ENCODE measurements at places on chromosomes 3 and 15.
A peak's percentile ranks its signal among the peaks of the same experiment; 100 is the strongest.

DNA sequence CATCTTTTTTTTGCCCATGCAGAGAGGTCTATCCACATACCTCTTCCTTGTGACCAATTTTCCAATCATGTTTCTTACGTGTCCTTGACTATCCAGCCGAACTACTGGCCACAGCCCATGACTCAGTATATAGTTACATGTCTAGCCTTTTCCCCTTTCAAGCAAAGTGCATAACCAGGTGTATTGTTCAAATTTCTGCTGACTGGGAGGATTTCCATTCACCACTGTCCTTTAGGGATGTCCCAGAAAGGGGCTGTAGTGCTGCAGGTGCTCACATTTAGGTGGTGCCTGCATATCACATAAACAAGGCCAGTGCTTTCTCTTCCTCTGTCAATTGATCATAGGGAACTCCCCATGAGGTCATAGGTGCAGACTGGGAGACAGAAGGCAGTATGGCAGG, 69.4 kb upstream of the ALDH1A3 start:
- DNase-seq = no peak

- no peak for DNase-seq
Measured at GRCh38 chr15:89379818-89380217, 45.2 kb upstream of the POLG start.

GRCh38 chr3:27281671-27282150, 87.5 kb downstream of the NEK10 start:
- no peak for DNase-seq

DNA sequence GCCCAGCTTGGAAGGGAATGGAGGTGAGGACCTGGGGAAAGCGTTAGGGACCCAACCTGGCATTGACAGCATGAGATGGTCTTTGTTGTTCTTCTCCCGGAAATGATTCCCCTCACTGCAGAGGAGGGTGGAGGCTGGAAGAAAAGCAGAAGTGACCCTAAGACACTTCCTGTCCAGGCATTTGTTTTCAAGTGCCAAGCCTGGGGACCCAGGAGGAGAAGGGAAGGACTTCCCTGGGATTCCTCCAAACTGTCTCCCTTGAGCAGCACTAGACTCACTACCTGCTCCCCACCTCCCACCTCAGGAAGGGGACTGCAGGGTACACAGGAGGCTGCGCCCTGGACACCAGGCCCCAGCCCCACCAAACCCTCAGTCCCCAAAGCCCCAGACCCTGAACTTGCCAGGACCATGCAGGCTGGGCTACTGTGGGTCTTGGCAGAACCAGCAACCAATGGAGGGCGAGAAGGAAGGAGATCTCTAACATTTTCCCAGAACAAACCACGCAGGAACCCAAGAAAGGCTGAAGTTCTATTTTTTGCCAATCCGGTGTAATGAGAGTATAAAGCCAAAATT, 9.8 kb upstream of the VIPR1 start:
- DNase-seq = no peak

GRCh38 chr15:31953478-31953877, 76.8 kb upstream of the CHRNA7 start:
- no peak for DNase-seq

DNA sequence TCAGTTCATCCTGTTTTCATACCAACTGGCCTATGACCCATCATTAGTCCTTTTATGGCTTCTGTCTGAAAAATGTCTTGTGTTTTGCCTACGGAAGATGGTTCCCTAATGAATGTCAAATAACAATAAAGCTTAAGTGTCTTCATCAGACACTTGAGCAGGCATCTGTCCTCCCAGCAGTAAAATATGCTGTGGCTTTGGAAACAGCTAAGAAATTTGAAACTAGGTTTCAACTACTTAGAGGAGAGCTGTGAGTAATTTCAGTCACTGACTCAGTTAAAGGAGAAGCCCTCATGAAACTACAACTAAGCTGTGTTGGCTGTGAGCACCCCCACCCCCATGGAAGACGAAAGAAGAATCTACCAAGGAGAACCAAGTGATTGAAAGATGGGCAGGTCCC, 409.4 kb upstream of the PPP2R3A start:
- DNase-seq = no peak

GRCh38 chr3:7144697-7145308, 283.9 kb downstream of the GRM7 start:
- DNase-seq = peak; percentile 32

DNA sequence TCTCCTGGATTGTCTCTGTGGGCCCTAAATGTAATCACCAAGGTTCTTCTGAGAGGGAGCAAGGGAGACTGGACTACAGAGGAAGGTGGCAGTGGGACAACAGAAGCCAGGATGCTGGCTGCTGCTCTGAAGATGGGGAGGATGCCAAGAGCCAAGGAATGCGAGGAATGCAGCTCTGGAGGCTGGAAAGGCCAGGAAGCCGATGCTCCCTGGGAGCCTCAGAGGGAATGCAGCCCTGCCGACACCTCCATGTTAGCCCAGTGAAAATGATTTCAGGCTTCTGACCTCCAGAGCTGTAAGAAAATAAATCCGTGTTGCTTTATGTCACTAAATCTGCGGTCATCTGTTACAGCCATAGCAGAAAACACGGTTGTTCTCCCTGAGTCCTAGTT, 44.1 kb downstream of the UMPS start:
- peak; percentile 76 for DNase-seq

DNA sequence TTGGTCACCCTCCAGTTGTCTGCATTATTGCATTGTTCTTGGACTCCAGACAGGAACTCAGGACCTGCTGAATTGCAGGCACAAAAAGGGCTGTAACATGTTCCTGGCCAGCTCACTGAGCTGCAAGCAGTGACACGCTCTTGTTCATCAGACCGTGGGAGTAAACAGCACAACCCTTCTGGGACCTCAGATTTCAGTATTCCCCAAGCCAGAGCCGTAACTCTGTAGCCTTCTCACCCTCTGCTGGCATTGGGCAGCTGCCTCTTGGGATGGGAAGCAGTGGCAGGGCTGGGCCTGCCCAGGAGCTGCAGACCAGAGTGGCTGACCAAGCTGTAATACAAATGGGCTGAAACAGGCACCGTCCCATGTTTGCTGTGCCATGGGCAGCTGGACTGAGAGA, 607.1 kb upstream of the BCHE start:
- no peak for DNase-seq

- DNase-seq = no peak
Measured at GRCh38 chr15:90241343-90242192, 7.6 kb downstream of the GDPGP1 start.

GRCh38 chr15:89494941-89495637, 1.3 kb downstream of the RHCG start:
- DNase-seq = no peak

GRCh38 chr3:43413676-43414368, 127.5 kb downstream of the SNRK start:
- no peak for DNase-seq

- DNase-seq = no peak
Measured at GRCh38 chr3:194286375-194287146, 64.6 kb downstream of the CPN2 start.

GRCh38 chr3:113783463-113783862, 36.6 kb downstream of the ATP6V1A start:
- no peak for DNase-seq

DNA sequence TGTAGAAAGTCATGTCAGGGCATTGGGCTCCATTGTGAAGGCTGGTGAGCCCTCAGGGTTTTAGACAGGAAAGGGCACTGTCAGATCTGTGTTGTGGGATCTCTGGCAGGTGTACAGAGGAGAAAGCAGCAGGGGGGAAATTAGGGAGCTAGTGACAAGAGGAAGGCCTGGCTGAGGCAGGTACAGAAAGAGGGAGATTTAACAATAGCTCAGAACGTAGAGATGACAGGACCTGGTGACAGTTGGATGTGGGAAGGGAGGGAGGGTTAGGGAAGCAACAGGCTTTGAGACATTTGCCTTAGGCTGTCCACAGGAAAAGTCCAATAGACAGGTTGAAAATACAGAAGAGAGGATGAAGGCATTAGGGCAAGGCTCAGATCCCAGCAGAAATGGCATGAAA, 288.1 kb downstream of the EPHB1 start:
- no peak for DNase-seq

- DNase-seq = no peak
Measured at GRCh38 chr3:15330031-15330596, 2.3 kb downstream of the SH3BP5 start.

- DNase-seq = no peak
Measured at GRCh38 chr3:182349951-182350517, 443.3 kb upstream of the ATP11B start.

- no peak for DNase-seq
Measured at GRCh38 chr15:88491158-88491557, 23.6 kb downstream of the MRPS11 start.

DNA sequence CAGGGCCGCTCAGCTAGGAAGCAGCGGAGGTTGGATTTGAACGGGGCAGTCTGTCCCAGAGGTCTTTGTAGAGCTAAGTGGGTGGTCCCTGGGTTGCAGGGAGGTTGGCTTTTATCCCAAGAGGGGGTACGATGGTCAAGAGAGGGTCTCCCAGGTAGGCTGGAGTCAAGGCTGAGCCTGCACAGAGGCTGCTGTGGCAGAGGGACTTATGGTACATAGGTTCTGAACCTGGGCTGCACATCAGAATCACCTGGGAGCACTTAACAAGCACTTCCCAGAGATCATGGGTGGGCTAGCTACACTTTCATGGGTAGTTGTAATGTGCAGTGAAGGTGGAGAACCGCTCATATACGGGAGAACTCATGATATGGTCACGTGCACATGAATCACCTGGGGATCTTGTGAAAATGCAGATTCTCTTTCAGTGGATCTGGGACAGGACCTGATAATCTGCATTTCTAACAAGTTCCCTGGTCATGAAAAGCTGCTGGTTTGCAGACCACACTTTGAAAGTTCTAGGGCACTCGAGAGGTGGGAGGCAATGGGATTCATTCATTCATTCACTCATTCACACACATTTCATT, 2.9 kb upstream of the RASGRF1 start:
- no peak for DNase-seq

- DNase-seq = no peak
Measured at GRCh38 chr15:76162036-76162398, 102.2 kb downstream of the TMEM266 start.

DNA sequence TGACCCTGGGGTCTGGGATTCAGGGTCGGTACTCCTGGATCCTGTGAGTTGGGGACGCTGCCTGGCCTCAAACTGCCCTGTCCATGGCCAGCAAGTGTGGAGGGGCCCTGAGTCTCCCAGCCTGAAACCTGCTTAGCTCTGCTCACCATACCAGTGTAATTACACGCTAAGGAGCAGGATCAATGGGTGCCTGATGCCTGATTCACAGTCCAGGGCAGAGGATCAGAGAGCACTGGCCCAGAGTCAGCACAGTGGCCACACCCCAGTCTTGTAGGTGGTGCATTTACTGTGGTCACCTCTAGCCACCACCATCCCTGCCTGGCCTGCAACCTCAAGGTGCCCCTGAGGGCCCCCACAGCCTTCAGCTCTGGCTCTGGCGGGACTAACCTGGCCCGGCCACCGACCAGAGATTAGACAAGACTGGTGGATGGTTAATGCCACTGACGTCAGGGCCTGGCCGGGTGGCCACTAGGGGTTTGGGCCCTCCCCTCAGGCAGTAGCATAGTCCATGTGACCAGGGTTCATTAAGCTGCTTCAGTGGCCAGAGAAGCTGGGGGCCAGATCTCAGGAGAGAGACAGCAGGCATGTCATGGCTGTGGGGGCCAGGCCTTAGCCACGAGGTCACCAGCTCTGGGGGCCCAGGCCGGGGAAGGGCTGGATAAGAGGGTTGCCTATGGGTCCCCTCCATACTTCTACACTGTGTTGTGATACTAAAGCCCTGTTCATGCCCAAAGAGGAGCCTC, 3.3 kb upstream of the SLC38A3 start:
- DNase-seq = no peak

- DNase-seq = no peak
Measured at GRCh38 chr3:12430086-12430485, 54.2 kb upstream of the TSEN2 start.

- no peak for DNase-seq
Measured at GRCh38 chr3:20375302-20375701, 189.3 kb upstream of the SGO1 start.

GRCh38 chr3:113038328-113038727, 47.5 kb downstream of the GTPBP8 start:
- no peak for DNase-seq

GRCh38 chr3:151434151-151434890, 26.5 kb downstream of the IGSF10 start:
- DNase-seq = no peak

GRCh38 chr15:34951993-34952392, 17.5 kb downstream of the AQR start:
- no peak for DNase-seq

DNA sequence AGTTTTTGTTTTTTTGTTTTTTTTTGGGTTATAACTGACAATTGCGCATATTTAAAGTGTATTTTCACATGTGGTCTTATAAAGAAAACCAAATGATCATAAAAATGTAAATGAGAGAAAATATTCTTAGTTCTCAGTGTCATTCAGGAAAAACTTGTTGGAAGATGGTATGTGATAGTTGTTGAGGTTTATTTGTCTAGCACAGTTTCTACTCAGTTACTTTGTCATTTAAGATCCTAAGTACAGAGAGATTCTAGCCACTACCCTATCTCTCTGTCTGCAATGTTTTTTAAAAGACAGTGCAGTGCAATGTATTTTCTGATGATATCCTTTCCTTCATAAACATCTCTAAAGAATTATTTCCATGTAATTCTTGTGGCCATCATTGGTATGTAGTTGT, 46.1 kb downstream of the AKAP13 start:
- no peak for DNase-seq

DNA sequence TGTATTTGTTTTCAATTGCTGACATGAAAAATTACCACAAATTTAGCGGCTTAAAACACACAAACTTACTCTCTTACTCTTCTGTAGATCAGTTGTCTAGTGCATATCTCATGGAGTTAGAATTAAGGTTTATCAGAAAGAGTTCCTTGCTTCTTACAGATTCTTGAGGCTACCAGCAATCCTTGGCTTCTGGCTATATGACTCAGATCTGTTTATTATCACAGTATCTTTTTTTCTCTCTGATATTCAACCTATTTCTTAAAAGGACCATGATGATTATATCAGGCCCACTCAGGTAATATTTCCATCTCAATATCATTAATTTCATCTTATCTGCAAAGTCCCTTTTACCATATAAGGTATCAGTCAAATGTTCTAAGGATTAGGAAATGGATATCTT, 263.5 kb upstream of the BCHE start:
- no peak for DNase-seq

DNA sequence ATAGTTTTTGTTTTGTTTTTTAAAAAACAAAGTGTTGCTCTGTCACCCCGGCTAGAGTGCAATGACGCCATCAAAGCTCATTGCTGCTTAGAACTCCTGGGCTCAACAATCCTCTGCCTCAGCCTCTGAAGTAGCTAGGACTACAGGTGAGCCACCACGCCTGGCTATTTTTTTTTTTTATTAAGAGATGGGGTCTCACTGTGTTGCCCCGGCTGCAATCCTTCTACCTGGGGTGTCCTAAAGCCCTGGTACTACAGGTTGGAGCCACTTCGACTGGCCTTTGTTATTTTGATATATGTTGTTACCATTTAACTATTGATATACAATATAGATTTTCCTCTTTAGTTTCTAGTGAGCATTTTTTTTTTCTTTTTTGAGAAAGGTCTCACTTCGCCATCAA, 2.6 kb downstream of the NGLY1 start:
- DNase-seq = no peak

Data from NT2/D1 (cell line).